ENCODE measurements at places on chromosomes 13 and 19.

- DNase-seq = no peak
Observed at GRCh38 chr19:21109116-21109515, 27.1 kb downstream of the ZNF714 start.

- no peak for DNase-seq
Observed at GRCh38 chr19:13149628-13150186, 468 bp downstream of the STX10 start.

GRCh38 chr13:58955546-58956385 is 1208.0 kb downstream of the DIAPH3 start:
- DNase-seq = no peak

DNA sequence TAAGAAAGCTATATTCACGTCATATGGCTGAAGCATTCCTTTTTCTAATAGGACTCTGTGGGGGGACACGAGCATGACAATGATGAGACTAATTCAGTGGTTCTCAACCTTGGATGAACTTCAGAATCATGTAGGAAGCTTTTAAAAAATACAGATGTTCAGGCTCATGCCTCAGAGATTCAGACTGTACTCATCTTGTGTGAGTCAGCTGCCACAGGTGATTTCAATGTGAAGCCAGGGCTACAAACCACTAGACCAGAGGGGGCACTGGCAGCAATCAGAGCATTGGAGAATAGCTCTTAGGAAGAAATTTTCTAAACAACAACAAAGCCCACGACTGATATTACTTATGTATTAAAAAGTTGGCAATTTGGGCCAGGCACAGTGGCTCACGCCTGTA is 91.7 kb downstream of the SERP2 start:
- DNase-seq = no peak

- DNase-seq = peak; percentile 67
Observed at GRCh38 chr19:18233224-18233825, 7.1 kb upstream of the PDE4C start.

DNA sequence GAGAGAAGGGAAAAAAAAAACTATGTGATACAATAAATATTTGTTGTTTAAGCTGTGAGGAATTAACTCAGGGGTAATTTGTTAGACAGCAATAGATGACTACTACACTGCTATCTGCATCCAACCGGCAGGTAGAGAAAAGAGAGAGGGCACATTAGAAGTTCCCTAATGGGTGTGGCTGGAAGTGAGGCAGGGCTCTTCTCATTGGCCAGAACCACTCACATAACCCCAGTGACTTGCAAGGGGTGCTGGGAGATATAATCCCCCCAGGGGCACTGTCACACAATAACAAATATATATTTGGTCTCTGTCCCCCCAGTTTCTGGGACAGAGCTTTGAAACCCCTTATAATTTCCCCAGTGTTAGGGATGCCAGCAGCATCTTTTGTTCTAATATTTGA is 24.3 kb downstream of the FGF21 start:
- no peak for DNase-seq

GRCh38 chr19:42316223-42317211 is 3.4 kb downstream of the TMEM145 start:
- DNase-seq = no peak

DNA sequence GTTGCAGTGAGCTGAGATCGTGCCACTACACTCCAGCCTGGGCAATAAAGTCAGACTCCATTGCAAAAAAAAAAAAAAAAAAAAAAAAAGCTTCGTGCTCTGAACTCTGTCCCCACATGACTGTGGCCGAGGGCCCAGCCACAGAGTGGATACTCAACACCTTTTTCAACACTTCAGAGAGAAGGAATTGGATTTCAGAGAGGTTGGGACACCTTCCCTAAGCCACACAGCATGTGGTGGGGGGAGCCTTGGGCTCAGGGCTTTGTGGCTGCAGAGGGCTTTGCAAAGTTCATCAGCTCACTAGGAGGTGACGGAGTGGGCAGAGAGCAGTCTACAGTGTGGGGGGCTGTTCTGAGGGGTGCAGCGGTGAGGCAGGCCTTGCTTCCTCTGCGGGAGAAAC is 9.5 kb downstream of the LSM7 start:
- no peak for DNase-seq

- DNase-seq = no peak
Observed at GRCh38 chr13:39815345-39816111, 160.1 kb downstream of the COG6 start.

DNA sequence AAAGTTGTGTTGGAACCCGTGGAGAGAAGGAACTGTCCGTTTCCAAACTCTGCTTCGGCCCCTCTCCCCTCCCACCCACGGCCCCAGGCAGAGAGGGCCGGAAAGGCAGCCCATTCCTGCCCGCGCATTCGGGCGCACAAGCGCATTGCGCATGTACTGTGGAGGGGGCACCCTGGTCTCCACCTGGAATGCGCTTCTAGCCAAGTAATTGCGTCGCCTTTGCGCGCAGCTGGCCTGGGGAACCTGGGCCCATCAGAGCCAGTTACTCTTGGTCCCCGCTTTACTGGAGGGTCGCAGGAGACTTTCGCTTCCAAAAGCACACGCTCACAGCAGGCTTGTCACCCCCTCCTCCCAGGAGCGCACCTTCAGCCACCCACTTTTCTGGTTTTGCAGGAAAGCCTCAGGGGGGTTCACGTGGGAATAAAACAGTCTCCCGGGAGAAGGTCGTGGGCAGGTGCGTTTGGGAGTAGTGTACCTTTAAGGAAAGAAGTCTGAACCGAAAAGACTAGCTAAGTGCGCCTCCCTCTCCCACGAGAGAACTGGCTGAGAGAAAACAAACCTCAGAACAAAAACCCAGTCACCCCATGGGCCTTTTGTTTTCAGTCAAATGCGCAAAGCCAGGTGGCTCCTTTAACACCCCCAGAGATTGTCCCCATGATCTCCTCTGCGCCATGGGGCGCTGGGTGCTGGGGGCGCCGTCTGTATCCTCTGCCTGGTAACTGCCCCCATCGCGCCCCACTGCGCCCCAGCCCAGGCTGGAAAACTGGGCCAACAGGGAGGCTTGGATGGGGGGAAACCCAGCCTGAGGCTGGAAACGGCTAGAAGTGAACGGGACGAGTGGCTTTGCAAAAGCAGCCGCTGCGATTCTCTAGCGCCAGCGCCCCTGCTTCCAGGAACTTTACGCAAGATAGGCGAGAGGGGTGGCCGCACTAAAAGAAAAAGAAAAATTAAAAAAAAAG is 28.5 kb downstream of the GSX1 start:
- DNase-seq = no peak

GRCh38 chr19:33235269-33235995 is 9.8 kb upstream of the SLC7A10 start:
- DNase-seq = peak; percentile 87

DNA sequence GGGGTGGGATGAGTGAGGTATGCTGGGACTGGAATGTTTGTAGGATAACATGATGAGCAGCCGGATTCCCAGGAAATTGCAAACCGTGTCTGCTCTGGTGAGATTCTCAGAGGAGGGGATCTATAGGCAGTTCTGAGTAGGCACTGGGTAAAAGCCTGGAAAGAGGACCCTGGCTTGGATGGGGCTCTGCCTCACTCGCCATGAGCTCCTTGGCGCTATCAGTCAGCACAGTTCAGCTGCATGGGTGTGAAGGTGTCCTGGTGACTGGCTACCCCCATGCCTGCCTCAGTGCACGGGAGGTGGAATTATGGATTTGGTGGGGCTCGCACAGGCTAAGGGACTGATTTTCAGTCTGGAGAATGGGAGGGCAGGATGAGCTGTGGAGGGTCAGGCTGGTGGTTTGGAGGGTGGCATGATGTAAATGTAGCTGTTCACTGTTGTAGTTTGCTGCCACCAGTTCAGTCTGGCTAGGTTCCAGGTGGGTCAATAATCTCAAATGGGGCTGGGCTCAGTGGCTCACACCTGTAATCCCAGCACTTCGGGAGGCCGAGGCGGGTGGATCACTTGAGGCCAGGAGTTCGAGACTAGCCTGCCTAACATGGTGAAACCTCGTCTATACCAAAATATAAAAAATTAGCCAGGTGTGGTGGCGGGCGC is 9.2 kb upstream of the ZNF627 start:
- DNase-seq = no peak

DNA sequence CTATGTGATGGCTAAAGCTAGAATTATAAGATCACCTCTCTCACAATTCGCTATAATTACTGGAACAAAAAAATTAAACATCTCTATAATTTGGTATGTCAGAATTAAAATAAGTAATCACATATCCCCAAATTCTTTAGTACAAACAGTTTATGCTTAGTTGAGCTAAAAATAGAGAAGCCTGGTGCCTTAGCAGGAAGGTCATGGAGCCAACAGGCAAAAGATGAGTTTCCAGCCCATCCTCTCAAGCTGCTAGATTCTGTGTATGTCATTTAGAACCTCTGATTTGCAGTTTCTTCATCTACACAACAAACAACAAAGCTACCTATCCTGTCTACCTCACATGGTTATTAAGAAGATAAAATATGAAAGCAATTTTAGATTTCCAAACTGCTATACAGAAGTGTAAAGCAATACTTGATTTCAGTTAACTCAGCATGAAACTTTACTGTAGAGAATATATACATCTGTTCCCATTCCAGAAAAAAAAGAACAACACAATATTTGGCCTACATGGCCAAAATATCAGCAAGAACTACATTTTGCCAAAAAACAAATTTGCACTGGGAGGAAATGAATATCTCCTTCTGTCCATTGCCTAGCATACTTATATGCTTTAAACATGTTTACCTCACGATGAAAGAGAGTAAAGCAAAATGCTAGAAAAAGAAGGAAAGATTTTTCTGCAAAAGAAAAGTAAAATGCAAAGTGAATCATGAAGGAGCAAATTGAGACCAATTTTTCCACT is 294.0 kb upstream of the MIR17HG start:
- DNase-seq = no peak

GRCh38 chr19:46678110-46678732 is 17.2 kb upstream of the DACT3 start:
- peak; percentile 79 for DNase-seq

DNA sequence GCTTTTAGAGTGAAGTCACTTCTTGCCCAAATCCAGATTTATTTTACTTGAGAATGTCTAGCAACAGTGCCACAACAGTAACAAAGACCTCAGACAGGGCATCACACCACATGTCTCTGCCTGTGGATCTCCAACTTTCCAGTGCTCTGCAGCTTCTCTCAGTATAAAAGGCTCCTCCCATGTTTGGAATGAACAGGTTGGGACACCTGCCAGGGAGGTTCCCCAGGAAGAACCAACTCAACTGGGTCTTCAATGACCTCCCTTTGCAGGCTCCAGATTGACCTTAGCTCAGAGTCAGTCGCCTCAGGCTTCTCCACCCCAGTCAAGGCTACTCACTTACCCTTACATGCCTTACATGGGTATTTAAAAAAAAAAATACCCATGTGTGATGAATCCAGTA is 3.4 kb downstream of the ZNF823 start:
- DNase-seq = no peak

GRCh38 chr19:47600246-47601179 is 8.4 kb upstream of the BICRA start:
- DNase-seq = peak; percentile 100

- peak; percentile 28 for DNase-seq
Observed at GRCh38 chr13:19587635-19588300, 26.4 kb upstream of the TPTE2 start.

DNA sequence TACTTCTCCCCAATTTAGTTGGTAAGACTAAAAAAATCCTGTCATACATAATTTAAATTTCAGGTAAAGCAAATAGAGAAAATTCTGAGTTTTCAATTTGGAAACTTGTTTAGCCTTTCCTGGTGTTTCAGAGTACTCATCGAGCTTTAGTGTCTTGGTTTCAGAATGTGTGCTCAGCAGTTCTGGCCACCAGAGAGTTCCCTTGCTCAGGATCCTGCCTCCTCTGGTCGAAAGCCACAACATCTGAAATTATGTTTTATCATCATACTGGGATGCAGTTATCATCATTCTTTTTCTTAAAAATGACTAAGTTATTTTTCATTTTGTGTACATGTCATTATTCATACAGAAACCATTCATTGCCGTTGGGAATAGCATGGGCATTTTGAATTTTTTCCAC is 263.2 kb upstream of the SPRY2 start:
- no peak for DNase-seq

DNA sequence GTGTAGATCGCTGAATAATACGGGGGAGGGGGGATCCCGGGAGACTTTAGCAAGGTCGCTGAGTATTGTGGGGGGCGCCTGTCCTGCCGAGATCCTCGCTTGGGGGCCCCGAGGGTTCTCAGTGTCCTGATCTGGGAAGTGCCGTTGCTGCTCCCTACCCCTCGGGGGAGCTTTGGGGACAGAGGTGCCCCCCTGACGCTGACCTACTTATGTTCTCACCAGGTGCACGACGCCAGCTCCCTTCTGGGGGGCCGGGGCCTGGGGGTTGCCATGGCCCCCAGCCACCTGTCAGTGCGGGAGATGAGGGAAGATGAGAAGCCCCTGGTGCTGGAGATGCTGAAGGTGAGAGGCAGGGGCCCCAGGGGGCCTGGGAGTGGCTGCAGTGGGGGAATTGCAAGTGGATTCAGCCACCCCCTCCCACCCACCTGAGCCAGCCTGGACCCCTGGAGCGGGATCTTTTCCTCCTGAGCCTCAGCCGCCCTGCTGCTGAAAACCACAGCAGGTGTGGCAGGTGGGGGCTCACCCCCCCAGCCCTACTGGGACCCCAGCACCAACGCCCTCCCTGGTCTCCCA is 537 bp downstream of the NAT14 start:
- DNase-seq = no peak

DNA sequence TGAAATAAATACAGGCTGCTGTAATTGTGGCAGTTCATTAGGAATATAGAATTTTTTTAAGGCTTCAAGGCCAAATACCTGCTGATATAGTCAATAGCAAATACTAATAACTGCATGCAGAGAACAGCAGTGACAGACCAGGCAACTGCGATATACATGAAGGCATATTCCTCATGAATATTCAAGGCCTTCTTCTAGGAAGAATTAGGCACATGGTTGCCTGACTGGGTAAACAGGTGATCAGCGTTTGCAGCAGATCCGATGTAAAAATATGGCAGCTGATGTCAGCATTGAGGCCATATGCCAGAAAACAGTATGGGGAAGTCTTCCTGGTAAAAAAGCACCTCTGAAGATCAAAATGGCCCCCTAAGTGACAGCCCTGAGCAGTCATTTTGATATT is 629.7 kb downstream of the UQCRFS1 start:
- DNase-seq = no peak

DNA sequence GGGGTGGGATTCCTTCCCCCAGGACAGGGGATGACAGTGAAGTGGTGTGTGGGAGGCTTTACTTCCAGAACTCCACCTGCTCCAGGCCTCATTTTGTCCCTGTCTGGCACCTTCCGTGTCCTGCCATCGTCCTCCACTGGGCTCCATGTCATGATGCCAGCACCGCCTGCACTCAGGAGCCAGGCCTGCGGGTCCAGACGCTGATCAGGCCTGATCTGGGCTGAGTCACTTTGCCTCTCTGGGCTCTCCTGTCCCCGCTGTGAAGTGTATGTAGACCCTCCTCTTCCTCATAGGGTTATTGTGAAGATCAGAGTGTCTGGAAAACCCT is 9.6 kb downstream of the FUZ start:
- no peak for DNase-seq

GRCh38 chr13:103878891-103879605 is 812.8 kb upstream of the SLC10A2 start:
- DNase-seq = no peak

DNA sequence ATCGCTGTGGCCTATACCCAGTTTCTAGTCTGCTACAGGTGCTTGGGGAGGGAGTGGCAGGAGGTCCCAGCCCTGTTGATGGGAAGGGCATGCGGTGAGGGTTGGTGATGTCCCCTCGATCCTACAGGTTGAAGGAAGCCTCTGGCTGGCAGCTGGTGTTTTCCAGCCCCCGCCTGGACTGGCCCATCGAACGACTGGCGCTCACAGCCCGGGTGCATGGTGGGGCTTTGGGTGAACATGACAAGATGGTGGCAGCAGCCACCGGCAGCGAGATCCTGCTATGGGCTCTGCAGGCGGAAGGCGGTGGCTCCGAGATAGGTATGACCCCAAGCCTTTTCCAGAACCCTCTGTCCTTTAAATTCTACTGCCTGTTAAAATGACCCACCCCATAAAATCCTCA is 3.9 kb downstream of the SHKBP1 start:
- no peak for DNase-seq

Data from activated T-cell treated with anti-CD3 and anti-CD28 coated beads, Interleukin-2, amount 50 U/mL, for 48 hours (primary cell).